Upper lobe of right lung (tissue), 1 donor: ENCODE measurements at places on chromosomes 4 and X. TPM values are rescaled to one million over a fixed set of nuclear protein-coding genes. Genes with fewer than 3 reads are reported as not detected.

The HPSE gene
- 5.6 TPM for total RNA-seq

The HSPA4L gene
- 5.7 TPM for total RNA-seq

The METTL14 gene
- total RNA-seq, result 47.0 TPM

The TEC gene
- 7.7 TPM for total RNA-seq

The ANXA10 gene
- total RNA-seq, result not detected

GRCh38 chr4:10671366-10671765, 13.2 kb downstream of the CLNK start:
- DNase-seq, result no peak

- DNase-seq, result no peak
Measured at GRCh38 chr4:150714462-150715438, 132.8 kb downstream of the MAB21L2 start.

GRCh38 chr4:99091216-99091575, 2.6 kb upstream of the ADH5 start:
- DNase-seq, result no peak

GRCh38 chr4:15354371-15355297, 73.2 kb upstream of the C1QTNF7 start:
- no peak for DNase-seq

DNA sequence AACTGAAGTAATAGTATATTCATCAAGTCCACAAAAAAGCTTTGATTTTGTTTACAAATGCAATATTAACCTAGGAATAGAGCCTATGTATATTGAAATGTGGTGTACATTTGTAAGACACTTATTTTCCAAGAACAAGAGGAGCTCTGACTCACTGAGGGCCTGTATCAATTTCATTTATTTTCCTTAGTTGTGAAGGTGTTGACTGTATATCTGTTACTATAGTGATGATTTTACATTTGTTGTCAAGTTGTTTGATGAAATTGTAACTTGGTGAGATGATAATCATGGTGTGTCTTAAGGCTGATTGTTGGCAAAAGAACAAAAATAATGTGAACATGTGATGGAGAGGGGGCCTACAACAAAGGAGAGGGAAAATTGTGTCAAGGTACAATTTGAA, 274.9 kb upstream of the TEX13A start:
- DNase-seq, result no peak

DNA sequence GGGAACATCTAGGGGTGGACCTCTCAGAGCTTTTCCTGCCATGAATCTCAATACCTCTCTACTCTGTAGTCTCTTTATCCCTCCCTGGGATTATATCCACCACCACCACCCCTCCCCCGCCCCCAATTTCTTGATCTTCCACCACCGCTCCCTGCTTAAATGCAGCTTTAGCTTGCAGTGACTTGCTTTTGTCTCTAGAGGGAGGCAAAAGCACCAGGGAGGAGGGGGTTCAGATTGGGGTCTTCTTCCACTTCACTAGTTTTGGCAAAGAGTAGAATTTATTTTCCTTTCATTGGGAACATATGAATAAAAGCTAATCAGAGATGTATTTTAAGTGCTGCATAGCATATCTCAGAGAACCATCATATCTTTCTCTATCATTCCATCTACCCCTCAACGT, 5.5 kb downstream of the ARHGAP36 start:
- no peak for DNase-seq

- no peak for DNase-seq
Measured at GRCh38 chrX:81390237-81390636, 188.3 kb downstream of the SH3BGRL start.

DNA sequence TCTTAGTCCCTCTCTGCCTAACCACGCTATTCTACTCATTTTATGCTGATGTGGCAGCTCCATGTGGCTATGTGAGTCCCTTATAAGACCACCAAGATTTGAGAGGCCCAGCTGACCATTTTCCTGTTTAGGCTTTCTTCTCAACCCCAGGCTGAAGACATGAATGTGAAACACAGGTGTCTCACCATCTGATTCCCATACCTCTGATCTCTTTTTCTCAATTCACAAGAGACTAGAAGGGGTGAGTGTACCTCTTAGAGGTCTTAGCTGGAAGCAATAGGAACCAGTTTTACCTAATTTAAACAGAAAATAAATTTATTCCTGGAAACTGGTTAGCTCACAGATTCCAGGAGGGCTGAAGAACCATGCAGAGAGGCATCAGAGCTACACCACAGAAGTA, 276.5 kb upstream of the FMR1 start:
- no peak for DNase-seq

DNA sequence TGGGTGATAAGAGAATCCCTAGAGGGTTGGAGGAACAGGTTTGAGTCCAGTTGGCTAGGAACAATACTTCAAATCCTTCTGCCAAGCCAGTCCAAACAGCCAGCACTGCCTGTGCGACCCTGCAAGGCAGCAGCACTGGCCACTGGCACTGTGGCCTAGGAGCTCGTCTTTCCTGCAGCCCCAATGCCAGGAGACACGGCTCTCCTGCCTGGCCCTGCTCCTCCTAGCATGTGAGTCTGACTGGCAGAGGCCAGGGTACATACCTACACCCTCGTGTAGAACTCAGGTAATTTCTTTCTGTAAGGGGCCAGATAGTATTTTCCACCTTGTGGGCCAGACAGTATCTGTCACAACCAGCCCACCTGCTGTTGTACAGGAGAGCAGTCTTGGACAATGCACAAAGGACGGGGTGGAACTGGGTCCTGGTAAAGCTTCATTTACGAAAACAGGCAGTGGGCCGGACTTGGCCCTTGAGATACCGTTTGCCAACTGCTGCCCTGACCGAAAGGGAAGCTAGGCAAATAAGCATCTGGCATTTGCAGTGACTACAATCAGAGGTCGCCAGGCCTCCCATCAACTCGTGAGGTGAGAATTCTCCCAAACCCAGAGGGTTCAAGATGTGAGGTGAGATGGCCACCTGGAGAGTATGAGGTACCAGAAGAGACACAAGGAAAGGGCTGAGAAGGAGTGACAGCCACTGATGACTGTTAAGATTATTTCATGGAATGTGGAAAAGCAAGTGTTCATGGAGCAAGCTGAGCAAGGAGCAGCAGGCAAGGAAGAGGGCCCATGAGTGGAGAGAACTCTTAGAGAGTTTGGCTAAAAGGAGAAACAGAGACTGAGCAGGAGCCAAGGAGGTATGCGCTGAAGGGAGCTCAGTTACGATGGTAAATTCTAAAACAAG, 29.8 kb upstream of the IRAK1 start:
- DNase-seq, result no peak

DNA sequence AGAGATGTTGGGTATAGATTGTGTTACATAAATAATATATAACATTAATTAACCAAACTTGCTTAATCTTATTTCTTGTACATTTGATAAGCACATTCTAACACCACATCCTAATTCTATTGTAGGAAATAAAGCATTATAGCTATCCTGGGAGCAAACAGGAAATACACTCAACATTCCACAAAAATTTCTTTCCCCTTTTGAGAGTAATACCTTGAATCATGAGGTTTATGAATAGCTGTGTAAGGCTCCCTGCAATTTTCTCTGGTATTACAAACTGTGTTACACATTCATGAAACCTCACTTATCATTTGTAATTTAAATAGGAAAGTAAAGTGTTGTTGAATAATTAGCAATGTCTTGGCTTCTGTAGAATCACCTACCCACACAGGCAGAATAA, 95.1 kb downstream of the TMEM47 start:
- DNase-seq, result no peak

- DNase-seq, result no peak
Measured at GRCh38 chr4:183164963-183165362, 65.9 kb downstream of the WWC2 start.

DNA sequence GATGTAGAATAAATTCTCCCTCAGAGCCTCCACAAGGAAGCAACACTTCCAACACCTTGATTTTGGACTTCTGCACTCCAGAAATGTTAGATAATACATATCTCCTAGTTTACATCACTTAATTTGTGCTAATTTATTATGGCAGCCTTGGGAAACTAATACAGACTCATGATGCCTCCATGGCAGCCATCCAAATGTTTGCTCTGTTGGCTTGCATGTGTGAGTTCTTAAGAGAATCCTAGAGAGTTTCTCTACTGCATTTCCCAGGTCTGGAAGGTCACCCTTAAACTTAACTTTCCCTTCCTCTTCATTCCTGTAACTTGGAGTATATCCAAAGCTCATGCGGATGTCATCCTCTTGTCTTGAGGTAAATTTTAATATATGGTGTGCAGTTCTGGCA, 956.1 kb downstream of the ADGRL3 start:
- no peak for DNase-seq

DNA sequence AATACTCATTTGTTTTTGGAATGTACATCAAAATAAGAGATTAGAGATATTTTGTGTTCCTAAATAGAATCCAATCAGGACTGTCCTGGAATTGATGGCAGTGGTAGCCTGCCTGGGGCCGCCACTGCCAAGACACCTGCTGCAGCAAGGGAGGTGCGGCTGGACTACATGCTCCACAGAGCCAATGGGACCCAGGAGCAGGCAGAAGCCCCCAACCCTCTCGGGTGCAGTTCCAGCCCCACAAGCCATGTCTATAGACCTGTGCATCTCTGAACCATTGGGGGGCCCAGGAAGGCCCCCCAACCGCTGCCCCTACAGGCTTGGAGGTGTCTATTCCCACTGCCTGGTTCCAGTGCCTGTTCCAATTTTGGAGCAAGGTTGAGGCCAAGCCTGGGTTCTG, 1524.3 kb downstream of the PCDH18 start:
- DNase-seq, result no peak

DNA sequence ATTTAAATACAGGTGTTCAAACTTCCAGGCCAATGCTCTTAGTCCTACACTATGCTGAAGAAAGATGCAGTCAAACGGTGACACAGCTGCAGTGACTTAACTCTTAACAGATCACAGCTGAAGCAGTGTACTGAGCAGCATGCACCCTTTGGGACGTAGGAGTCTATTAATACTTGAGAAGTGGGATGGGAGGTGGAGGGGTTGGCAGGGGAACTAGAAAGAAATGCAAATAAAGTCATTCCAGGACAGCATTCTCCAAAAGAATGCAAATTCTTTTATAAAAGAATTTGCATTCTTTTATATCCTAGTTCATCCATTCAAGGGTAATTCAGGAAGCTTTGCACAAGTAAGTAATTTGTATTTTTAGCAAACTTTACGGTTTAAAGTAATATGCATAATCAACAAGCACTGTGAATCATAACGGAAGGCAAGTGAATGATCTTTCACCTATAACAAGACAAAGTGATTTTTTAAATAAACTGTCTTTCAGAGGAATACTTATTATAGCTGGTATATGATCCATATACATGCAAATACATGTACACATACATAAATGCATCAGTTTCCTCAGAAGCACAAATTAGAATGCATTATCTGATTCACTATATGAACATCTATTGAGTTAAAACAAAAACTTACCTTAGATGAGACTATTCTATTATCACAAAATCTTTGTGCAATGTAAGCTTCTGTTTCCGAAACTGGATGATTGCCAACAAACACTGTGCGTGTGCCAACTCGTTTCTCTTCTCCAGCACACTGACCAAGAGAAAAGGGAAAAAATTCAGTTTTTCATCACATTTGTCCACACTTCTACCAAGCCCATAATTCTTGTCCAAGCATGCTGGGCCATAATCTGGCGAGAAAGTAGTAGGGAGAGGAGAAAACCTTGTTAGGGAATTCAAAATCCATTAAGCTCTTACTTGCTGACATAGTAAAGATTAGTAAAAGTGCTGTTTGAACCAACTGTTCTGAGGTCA, 106.5 kb downstream of the ATP11C start:
- no peak for DNase-seq

DNA sequence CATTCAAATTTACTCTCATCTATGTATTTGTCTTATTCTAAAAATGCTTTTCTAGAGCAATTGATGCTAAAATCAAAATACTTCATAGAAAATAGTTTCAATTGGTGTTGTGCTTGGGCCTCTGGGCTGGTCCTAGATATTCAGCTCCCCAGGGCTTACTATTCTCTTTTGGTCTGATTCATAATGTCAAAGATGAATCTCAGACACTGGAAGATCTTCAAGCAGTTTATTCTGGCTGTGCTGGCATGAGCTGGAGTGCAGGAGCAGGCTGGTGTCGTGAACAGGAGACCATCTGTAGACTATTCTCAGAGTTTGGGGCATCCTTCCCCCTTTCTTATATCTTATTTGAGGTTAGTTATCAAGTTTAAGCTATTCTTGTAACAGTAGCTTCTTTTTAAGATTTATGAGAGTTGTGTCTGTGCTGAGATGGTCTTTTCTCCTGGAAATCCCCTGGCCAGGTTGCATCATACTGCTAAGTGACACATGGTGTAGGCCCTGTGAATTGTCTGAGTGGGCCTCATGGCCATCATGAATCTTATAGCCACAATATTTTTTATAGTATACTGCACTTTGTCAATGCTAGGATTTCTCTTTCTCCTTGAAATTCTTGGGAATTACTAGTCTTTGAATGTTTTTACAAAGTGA, 1624.0 kb upstream of the IGFBP7 start:
- no peak for DNase-seq

DNA sequence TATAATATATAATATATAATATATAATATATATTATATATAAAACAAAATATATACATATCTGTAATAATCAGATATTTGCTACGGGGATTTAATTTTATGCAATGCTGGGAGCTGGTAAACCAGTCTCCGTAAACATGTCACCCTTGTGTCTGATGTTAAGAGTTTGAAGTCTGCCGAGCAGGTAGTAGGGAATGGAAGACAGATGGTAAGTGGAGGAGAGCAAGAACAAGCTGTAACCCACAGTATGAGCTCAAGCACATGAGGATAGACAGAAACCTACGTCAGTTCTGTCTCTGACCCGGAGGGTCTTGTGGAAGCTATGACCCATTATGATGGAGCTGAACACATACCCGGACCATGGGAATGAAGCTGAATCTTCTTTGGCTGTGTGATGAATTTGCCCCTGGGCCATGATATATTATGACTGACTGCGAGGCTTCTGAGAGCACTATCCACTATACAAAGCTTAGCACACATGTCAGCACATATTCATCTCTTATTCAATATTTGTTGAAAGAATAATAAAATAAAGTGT, 46.2 kb downstream of the TIGD2 start:
- no peak for DNase-seq

- no peak for DNase-seq
Measured at GRCh38 chr4:39636531-39637184, 2.0 kb downstream of the SMIM14 start.

DNA sequence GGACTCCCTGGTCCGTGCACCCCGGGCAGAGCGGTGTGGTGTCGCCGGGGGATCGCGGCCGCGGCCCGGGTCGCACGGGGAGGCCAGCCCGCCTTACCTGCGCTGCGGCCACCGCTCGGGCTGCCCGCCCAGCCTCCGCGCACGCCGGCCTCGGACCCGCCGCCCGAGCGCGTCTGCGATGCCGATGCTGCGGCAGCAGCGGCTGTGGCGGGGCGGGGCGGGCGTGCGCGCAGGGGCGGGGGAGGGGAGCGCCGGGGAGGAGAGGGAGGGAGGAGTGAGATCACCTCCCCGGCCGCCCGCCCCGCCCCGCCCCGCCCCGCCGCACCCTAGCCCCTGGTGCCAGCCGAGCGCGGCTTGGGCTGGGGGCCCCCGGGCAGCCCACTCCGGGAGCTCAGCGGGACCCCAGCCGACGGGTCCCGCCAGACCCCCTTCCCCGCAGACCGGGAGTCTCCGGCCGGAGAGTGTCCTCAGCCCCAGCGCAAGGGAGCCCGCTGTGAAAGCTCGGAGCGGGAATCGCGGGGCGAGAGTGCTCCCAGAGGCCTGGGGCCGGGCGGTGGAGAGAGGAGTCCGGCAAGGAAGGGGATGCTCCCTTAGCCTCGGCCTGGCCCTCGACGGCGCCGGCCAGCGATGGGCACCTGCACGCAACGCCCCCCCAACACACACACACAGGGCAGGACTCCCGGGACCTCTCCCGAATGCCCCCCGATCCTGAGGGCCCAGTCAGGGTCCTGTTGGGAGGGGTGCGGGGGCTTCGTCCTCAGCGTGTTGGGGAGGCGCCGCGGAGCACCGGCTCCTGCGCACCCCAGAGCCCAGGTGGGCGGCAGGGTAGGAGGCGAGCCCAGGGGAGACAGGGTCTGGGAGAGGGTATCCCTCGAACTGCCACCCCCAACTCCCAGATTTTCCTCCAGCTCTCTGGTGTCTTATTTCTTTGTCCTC, at the start of gene L1CAM:
Gene L1CAM, minus strand, starts transcription at position 206 of the 936 bp plus-strand sequence. CDS start 10,337 bp downstream, outside the sequence.
- no peak for DNase-seq
